ENCODE measurements at places on chromosomes 3 and 15.

GRCh38 chr15:70200511-70201424 is 103.1 kb upstream of the TLE3 start:
- H3K36me3 ChIP-seq: no peaks in the 10 kb centered on the region
- no peak for ATAC-seq
- H3K27ac ChIP-seq: no peak overlapping the region

DNA sequence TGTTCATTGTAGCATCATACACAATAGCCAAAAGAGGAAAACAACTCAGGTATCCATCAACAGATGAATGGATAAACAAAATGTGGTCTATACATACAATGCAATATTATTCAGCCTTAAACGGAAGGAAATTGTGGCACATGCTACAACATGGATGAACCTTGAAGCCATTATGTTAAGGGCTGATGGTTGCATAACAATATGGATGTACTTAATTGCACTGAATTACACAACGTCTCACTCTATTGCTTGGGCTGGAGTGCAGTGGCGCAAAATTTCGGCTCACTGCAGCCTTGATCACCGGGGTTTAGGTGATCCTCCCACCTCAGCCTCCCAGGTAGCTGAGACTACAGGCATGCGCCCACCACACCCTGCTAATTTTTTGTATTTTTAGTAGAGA is 7.0 kb upstream of the TMEM62 start:
- no peaks in the 10 kb centered on the region for H3K36me3 ChIP-seq
- no peak overlapping the region for H3K4me3 ChIP-seq
- H3K4me1 ChIP-seq: peaks cover 17% of the 10 kb centered on the region

- H3K27me3 ChIP-seq: no peaks in the 10 kb centered on the region
- H3K36me3 ChIP-seq: no peaks in the 10 kb centered on the region
- peak; percentile 92 for ATAC-seq
- H3K27ac ChIP-seq: peak overlapping the region; percentile 21
These were observed 328.0 kb downstream of the UACA start for GRCh38 chr15:70435369-70435768.

- no peaks in the 10 kb centered on the region for H3K4me1 ChIP-seq
- H3K4me3 ChIP-seq: no peak overlapping the region
- H3K27me3 ChIP-seq: peaks cover 17% of the 10 kb centered on the region
- ATAC-seq: no peak
- H3K36me3 ChIP-seq: no peaks in the 10 kb centered on the region
These were observed 184.1 kb upstream of the CCDC54 start for GRCh38 chr3:107193116-107193515.

- ATAC-seq: peak; percentile 55
- no peaks in the 10 kb centered on the region for H3K4me1 ChIP-seq
- no peak overlapping the region for H3K4me3 ChIP-seq
- H3K27me3 ChIP-seq: peaks cover 9% of the 10 kb centered on the region
- H3K27ac ChIP-seq: no peak overlapping the region
These were observed 179.4 kb downstream of the SATB1 start for GRCh38 chr3:18245721-18246120.

DNA sequence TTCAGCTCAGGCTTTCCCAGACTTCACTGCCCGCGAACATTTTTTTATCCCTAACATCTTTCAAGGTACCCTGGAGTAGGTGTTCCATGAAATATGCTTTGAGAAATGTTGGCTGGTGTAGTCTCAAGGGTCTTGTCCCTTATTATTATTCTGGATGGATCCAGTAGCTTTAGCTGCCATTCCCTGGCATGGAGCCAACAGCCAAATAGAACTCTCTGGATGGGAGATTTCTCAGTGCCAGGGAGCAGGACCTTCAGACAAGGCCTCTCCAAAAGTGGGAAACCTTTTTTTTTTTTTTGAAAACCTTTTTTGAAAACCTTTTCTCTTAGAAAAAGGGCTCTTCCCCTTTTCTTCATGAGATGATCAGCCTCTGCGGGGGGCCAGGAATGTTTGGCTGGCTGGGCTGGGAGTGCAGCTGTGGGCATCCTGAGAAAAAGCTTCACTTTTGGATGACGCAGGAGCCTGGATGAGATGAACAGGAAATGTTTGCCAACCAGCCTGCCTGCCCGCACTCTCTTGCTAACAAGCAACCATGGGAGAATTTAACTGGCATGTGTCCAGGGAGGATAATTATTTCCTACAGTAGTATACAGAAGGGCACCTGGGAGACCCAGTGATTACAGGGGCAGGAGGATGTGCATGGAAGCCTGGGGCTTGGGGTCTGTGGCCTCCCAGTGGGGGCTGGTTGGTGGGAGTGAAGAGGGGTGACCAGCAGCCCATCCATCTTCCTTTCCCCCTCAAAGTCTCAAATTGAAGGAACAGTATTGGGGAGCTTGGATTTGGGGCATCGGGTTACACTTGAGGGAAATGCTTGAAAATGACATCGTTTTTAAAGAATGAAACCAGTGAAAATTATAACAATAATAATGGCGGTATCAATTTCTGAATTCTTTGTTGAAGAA is 109.1 kb upstream of the LRIG1 start:
- H3K4me1 ChIP-seq: no peaks in the 10 kb centered on the region
- no peak overlapping the region for H3K27ac ChIP-seq
- H3K27me3 ChIP-seq: no peaks in the 10 kb centered on the region

All from stimulated activated memory B cell treated with anti-CD40 and anti-IgM and Interleukin-4, amounts not matched to agents 10 μg/mL and 1 μg/mL and 100 μg/mL, for 72 hours (primary cell).